RKO (cell line): ENCODE measurements at places on chromosomes 12 and 14.
A peak's percentile ranks its signal among the peaks of the same experiment; 100 is the strongest.

DNA sequence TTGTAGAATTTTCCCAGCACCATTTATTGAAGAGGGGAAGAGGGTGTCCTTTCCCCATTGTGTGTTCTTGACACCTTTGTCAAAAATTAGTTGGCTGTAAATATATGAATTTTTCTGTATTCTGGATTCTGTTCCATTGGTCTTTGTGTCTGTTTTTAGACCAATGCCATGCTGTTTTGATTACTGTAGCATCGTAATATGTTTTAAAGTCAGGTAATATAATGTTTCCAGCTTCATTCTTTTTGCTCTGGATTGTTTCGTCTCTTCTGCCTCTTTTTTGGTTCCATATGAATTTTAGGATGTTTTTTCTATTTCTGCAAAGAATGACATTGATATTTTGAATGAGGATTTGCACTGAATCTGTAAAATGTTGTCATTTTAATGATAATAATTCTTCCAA is 331.9 kb upstream of the RGS6 start:
- no peak for DNase-seq

- DNase-seq = peak; percentile 100
Measured at GRCh38 chr14:68695326-68695768, 97.5 kb downstream of the ZFP36L1 start.

DNA sequence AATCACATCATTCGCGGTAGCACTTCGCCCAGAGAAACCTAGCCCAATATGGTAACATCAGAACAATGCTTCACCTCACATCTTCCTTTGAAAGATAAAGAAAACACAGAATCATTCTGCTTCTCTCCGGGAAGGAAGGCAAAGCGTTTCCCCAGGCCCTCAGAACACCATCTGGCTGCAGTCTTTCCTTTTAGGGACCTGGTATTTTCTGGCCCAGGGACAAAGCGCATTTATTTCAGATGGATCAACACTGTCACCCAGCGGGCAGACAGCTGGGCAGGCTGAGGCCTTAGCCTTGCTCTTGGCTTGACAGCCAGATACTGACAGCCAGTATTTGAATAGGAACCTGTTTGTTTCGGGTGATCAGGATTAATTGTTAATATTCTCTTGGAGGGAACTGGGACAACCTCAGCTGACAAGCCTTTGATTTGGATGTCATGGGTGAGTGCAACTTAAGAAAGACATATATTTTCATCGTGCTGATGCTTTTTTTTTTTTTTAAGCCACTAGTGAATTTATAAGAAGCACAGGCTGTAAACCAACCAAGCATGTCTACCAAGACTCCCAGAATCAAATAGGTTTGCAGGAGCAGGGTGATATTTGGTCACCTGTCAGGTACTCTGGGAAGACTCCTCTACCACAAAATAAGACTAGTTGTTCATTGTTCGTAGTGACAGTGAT is 118.9 kb downstream of the VEZT start:
- peak; percentile 39 for DNase-seq

DNA sequence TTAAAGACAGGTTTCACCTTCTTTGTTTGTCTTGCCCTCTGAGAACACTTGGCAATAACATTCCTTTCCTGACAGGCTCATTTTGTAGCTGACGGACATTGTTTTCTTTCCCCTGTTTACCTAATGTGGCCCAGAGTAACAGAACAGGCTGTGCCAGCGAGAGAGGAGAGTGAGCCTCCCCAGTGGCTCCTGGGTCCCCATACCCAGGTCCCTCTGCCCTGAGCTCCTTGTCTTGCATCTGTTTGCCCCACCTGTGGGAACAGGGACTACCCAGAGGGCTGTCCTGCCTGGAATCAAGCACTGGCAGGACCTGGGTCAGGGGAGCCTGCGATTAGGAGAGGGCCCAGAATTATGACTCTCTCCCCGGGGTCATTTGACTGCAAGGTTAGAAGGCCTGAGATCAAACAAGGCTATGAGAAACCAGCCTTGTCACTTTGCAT is 222.9 kb downstream of the ZFP36L1 start:
- no peak for DNase-seq

DNA sequence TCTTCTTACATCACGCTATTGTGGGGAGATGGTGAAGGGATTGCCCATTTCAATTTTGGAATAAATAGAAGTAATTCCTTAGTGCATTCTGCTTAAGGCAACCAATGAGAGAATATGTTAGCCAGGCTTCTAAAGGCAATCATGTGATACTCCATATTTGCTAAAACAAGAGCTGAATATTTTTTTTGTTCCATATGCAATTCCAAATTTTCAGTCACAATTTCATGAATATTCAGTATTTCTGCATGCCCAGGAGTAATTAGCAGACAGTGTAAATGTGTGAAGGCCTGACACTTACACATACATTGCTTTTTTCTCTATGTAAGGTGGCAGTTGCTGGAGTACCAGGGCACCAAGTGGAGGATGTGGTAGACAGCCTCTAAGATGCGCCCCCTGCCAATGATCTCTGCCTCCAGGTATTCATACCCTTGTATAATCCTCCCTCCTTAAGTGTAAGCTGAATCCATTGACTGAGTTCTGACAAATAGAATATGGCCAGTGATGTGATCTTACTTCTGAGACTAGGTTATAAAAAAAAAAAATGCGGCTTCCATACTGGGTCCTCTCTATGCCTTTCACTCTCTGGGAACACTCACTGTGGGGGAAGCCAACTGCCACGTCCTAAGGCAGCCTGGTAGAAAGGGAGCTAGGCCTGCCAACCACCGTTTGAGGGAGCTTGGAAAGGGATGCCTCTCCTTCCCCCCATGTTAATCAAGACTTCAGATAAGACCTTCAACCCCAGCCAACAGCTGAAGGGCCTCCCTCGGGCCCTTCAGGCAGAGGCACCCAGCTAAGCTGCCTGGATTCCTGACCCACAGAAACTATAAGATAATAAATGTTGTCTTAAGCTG is 62.7 kb upstream of the PTGR2 start:
- DNase-seq = no peak

GRCh38 chr14:44989497-44990440 is 27.8 kb downstream of the TOGARAM1 start:
- DNase-seq = no peak

- DNase-seq = no peak
Measured at GRCh38 chr12:96274331-96274730, 80.2 kb downstream of the ELK3 start.

- no peak for DNase-seq
Measured at GRCh38 chr14:30921305-30921704, 46.9 kb downstream of the COCH start.

DNA sequence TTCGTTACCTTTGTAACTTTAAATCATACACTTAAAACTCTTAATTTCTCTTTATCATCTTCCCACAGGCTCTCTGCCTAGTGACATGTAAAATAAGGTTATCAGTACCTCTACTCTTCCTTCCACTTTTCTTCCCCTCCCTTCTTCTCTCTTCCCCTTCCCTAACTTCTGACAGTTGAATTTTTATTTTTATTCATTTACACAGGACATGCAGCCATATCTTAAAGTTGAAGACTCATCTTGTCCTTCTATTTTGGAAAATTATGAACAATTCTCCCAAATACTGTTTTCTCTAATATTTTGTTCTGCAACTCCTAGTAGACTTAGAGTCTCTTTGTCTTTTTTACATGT is 263.9 kb downstream of the FBXL14 start:
- no peak for DNase-seq
